ENCODE measurements at places on chromosomes 5 and 9. TPM values are rescaled to one million over a fixed set of nuclear protein-coding genes. Genes with fewer than 3 reads are reported as not detected.
A peak's percentile ranks its signal among the peaks of the same experiment; 100 is the strongest.

- DNase-seq, result no peak
Measured at GRCh38 chr5:83577036-83577636, 105.6 kb downstream of the VCAN start.

GRCh38 chr9:96494215-96494800 lies 44.3 kb downstream of the HABP4 start:
- no peak for DNase-seq

DNA sequence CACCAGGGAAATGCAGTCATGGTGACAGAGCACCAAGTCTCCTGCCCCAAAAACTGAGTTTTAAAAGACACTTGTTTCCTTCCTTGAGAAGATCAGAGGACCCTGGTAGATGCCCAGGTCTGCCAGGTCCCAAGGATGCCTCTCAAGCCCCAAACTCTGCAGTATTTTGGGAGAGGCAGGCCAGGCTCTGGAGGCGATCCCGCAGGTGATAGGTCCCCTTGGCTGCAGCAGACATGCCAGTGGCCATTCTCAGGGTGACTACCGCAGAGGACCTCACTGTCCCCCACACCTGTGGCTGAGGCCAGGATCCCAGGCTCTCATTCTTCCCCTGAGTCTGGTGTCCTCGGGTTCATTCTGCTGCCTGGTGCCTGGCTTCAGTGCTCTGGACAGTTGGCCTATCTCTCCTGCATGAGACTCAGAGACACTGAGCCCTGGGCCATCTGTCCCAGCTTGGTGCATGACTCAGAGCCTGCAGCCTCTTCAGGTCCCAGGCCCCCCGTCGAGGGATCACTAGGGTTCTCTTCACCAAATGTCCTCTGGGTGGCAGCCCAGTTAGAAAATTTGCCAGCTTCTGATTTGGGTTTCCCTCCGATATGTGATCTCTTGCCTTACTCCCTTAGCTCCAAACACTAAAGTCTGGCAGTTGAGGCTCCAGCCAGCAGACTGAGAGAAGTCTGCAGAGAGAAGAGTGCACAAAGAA lies 59.7 kb upstream of the GARNL3 start:
- DNase-seq, result no peak

DNA sequence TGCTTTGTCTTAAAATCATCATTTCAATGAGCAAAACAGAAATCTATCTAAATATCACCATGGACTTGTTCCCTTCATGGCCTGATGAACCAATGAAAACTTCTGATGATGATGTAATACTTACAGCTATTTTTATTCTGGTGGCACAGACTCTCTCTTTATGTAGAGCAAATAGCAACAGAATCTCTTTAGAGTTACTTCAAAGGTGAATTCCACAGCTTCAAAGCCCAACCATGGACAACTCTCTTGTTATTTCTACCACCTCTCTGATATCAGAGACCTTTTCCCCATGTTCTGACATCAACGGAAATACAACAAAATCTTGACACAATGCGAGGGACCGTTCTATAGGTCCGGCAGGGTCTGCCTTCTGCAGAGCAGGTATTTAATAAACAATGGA lies 70.1 kb downstream of the RETREG1 start:
- DNase-seq, result no peak

- DNase-seq, result no peak
Measured at GRCh38 chr5:76441890-76442673, 39.0 kb downstream of the IQGAP2 start.

GRCh38 chr9:2593744-2594143 lies 27.8 kb upstream of the VLDLR start:
- DNase-seq, result no peak

DNA sequence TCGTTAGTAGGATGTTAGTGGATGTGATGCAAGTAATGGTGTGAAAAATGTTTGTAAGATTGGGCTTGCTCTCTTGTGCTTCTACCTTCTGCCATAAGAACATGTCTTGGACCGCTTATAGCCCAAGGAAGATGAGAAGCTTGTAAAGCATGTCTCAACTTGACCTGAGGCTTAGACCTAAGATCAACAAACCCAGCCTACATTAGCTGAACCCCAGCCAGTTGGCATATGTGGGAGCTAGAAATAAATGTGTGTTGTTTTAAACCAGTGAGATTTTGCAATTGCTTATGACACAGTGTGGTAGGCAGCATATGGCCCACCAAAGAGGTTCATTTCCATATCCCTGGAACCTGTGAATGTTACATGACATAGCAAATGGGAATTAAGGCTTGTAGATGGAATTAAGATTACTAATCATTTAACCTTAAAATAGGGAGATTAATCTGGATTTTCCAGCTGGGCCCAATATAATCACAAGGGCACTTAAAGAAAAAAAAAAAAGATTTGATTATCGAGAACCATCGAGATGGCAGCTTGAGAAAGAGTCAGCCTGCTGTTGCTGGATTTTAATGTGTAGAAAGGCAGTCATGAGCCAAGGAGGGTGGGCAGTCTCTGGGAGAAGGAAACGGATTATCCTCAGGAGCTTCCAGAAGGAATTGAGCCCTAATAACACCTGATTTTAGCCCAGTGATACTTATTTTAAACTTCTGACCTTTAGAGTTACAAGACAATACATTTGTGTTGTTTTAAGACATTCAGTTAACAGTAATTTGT lies 27.3 kb upstream of the EDIL3 start:
- no peak for DNase-seq

GRCh38 chr9:105053209-105053652 lies 125.3 kb upstream of the ABCA1 start:
- peak; percentile 50 for DNase-seq

DNA sequence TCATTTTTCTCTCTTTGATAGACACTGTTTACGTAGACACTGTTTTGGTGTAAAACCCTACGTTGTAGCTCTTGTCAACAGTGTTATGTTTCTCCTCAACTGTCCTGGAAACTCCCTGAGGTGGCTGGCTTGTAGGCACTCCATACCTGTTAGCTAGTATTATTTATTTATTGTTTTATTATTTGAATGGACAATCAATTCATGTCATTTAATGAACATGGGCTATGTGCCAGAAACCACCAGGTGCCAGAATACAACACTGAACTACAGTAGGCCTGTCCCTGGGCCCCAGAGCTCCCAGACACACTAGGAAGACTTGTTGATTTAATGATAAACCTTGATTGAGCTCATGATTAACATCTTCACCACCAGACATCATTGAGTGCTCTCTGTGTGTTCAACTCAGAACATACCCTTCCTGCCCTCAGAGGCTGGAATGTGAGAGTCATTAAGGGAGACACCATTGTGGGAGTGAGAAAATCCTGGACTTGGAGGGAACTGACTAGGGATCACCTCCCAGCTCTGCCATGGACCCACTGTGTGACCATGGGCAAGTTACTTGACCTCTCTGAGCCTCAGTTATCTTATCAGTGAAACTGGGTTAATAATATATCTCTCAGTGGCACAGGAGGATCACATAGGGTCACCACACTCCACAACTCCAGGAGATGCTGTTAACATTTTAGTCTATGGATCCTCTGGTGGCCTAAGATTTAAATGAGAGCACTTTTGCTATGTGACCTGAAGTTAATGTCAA lies 19.2 kb downstream of the IRF1 start:
- no peak for DNase-seq

GRCh38 chr5:150189326-150189725 lies 536 bp upstream of the SLC6A7 start:
- no peak for DNase-seq

- DNase-seq, result no peak
Measured at GRCh38 chr5:118068886-118069285, 919.5 kb downstream of the DTWD2 start.

DNA sequence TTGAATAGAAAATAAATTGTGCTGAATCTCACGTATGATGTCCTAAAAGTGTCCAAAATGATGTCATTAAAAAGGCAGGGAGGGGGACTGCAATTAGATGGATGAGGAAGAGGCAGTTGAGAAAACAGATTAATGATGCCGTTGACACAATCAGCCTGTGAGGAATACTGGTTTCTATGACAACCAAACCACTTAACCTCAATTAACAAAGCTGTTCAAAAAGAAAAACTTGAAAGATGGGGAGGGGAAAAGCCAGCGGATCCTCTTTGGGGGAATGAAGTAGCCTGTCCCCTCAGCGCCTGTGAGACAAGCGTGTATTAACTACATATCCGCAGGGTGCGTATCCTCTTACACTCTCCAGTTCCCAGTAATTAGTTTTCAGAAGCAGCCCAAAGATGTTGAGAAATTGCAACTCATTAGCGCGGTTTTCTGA lies 160.7 kb downstream of the TTC39B start:
- DNase-seq, result no peak

DNA sequence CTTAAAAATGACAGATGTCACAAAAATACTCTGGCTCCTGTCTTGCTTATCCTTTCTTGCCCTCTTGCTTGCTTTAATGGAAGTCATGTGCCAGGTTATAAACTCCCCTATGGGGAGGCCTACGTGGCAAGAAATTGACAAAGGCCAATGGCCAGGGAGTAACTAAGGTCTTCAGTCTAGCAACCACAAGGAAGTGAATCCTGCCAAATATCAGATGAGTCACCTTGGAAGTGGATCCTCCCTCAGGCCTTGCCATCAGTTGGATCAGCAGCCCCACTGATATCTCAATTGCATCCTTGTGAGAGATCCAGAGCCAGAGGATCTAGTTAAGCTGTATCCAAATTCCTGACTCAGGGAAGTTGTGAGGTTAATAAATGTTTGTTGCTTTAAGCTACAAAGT lies 82.8 kb downstream of the CAAP1 start:
- no peak for DNase-seq

- no peak for DNase-seq
Measured at GRCh38 chr5:97009212-97009898, 73.5 kb downstream of the LNPEP start.

DNA sequence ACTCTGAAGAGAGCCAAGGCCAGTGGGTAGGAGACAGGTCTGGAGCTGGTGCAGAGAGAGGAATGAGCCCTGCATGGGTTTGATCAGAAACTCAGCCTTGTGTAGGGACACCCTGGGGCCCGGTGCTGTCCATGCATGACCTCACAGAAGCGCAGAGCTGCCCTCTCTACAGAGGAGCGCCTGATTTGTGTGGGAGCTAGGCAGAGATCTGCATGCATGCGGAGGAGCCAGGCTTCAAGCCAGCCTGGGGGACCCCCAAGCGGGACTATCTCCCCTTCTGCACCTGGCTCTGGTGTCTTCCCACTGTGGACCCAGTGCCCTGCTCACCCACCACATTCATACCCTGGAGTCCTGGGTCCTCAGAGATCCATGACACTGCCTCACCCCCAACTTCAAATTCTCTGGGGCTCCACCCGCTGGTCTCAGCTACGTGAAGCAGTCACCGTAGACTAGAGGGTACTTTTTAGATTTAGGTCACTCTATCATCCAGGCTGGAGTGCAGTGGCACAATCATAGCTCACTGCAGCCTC lies 2.6 kb upstream of the LCN2 start:
- DNase-seq, result no peak

DNA sequence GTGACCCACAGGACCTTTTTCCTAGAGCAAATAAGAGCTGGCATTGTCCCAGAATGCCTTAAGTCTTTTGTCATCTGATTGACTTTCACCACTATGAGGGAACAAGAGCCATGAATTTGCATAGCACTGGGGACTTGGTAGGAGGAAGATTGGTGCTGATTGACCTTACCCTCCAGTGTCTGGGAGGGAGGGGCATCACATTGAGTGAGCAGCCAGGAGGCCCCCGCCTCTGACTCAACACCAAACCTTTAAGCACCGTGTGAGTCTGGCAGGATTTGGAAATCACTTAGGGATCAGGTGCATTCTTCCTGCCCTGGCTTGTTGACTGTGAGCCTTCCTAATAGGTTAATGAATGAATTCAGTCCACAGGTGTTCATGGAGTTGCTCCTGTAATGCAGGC lies 40.7 kb downstream of the WNK2 start:
- no peak for DNase-seq

DNA sequence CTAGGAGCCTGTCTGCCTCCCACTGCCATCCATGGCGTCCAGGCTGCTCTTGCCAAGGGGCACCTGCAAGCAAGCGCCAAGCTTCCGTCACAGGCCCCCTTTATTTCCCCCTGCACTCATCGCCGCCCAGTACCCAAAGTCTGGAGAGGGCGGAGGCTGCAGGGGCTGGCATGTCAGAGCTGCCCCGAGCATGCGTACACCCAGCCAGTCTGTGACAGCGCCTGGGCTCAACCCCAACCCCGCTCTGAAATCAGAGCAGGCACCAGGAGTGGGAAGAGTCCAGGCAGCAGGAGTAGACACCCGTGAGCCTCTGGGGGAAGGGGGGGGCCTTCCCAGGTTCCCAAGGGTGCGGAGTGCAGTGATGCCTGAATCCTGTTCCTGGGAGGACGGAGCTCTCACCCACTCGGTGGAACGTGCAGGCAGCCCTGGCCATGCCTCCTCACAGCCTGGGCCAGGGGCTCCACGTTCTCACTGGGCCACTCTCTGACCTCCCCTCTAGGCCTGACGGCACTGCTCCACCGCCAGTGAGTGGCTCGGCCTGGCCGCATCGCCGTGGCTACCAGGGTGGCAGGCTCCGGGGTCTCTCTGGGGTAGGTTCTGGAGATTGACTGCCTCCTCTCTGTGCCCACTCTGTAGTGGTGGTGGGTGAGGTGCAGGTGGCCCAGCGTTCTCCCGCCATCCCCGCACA lies 469.0 kb downstream of the CDH9 start:
- DNase-seq, result no peak

GRCh38 chr5:75044406-75044805 lies 8.0 kb downstream of the GCNT4 start:
- no peak for DNase-seq

GRCh38 chr5:73962801-73963425 lies 336.9 kb downstream of the ARHGEF28 start:
- DNase-seq, result no peak

GRCh38 chr5:60806591-60807243 lies 37.4 kb downstream of the ELOVL7 start:
- no peak for DNase-seq

The GABRB2 gene
- total RNA-seq, result not detected

The PCDHGA9 gene
- not detected for total RNA-seq

The CEP78 gene
- 41.8 TPM for total RNA-seq

The MZB1 gene
- 10.4 TPM for total RNA-seq

The SOX30 gene
- not detected for total RNA-seq

The SLC34A3 gene
- not detected for total RNA-seq

The PIP5K1B gene
- total RNA-seq, result 1.9 TPM

The PCDHB16 gene
- not detected for total RNA-seq

The FAM163B gene
- total RNA-seq, result not detected

The ECM2 gene
- total RNA-seq, result not detected

The HTR4 gene
- total RNA-seq, result not detected

The BSPRY gene
- total RNA-seq, result 11.7 TPM

The SLC28A3 gene
- 0.36 TPM for total RNA-seq

The PCDHGA4 gene
- total RNA-seq, result not detected

All from activated naive CD8-positive, alpha-beta T cell treated with anti-CD3 and anti-CD28 coated beads for 36 hours (primary cell).